ENCODE measurements at places on chromosomes 1 and 21.

- no peak for DNase-seq
Observed at GRCh38 chr21:36236052-36236730, 79.6 kb downstream of the DOP1B start.

DNA sequence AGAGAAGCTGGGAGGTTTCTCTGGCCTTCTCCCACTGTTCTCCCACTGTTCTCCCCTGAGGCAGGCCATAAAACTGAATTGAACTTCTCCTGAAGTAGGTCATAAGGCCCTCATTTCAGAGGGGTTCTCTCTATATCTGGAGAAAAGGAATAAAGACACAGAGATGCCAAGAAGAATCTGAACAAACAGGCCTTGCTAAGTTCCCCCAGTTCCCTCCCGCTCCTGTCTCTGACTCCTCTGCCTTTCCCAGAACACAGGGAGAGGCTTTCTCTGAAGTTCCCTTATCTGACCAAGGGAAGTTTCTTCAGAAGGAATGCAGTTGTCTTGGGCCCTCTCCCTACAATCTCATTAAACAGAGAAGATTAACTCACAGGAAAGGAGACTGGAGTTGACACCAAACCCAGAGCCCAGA is 83.4 kb downstream of the SLC16A1 start:
- no peak for DNase-seq

GRCh38 chr1:38014171-38014570 is 1.6 kb downstream of the UTP11 start:
- no peak for DNase-seq

- DNase-seq = no peak
Observed at GRCh38 chr1:114034567-114035303, 55.5 kb downstream of the OLFML3 start.

GRCh38 chr1:162878000-162878596 is 17.1 kb upstream of the CCDC190 start:
- DNase-seq = peak; percentile 25
